ENCODE measurements at places on chromosomes 13 and 19.

GRCh38 chr13:66681403-66681802, 548.7 kb downstream of the PCDH9 start:
- no peak for DNase-seq

DNA sequence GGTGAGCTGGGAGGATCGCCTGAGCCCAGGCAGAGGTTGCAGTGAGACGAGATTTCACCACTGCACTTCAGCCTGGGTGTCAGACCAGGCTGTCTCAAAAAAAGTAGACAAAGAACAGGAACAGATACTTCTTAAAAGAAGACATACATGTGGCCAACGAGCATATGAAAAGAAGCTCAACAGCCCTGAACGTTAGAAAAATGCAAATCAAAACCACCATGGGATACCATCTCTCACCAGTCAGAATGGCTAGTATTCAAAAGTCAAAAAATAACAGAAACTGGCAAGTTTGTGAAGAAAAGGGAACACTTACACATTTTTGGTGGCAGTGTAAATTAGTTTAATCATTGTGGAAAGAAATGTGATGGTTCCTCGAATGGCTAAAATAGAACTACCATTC, 3.0 kb upstream of the LGALS14 start:
- no peak for DNase-seq

- DNase-seq = no peak
Measured at GRCh38 chr19:29651622-29652394, 13.5 kb upstream of the PLEKHF1 start.

DNA sequence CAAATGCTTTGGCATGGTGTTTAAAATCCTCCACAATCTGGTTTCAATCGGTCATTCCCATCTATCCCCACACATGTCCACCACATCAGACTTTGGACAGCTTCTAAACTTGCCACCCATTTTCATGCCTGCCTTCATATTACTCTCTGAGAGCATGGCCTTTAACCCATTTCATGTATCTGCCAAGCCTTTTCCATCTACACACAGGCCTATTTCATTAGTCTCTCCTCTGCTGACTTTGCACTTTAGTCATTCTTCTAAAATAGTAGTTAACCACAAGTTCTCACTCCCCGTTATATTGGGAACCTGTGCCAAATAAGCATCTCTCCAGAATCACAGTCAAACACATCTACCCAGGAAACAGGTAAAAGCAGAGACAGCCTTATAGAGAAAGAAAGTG, 142.2 kb downstream of the MZT1 start:
- DNase-seq = no peak

DNA sequence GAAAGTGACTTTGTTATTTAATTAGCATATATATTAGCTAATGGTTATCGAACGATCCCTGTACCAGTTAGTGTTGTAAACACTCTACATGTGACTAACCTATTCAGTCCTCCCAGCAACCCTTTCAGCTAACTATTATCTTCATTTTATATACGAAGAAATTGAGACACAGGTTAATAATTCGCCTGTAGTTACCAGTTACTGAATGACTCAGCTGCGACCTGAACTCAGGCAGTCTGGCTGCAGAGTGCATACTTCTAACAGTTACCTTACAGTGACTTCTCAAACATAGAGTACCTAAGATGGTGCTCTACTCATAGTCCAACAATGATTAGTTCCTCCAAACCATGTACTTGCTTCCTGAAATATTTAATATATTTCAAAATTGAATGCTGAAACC, 117.7 kb downstream of the FNDC3A start:
- DNase-seq = no peak

- DNase-seq = no peak
Measured at GRCh38 chr13:79490326-79490725, 9.4 kb downstream of the NDFIP2 start.

GRCh38 chr19:15241259-15241910, 9.1 kb upstream of the EPHX3 start:
- DNase-seq = no peak

DNA sequence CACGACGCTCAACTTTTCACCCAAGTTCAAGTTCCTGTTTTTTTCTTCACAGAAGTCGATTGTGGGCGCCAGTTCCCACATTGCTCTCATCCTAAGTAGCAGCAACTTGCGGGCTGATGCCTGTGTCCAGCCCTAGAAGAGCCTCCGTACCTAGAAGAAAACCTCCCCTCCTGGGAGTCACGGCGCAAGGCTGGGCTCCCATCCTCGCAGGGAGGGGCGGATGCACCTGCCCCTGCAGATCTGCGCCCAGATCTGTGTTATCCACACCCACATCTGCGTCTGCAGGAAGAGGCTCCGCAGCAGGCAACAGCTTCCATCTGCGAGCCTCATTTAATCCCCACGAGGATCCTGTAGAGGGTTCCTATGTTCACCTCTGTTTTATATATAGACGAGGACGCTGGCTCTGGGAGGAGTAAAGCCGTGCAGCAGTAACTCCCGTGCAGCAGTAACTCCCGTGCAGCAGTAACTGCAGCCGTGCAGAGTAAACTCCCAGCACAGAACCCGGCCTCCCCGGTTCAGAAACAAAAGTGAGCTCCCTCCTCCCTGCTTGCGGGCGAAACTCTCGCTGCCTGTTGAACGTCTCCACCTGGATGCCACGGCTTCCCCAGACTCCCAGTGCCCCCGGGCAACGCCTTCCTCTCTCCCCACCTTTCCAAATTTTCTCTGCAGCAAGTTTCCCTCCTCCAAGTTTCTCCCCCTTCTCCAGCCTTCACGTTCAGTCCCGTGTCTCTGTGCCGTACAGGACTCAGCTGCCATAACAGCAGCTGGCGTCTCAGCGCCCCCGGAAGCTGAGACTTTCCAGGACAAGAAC, 23.5 kb upstream of the LAIR1 start:
- peak; percentile 15 for DNase-seq

GRCh38 chr13:23636360-23636759, 66.1 kb downstream of the TNFRSF19 start:
- no peak for DNase-seq

GRCh38 chr19:2046046-2046907, 4.8 kb downstream of the MKNK2 start:
- DNase-seq = no peak

DNA sequence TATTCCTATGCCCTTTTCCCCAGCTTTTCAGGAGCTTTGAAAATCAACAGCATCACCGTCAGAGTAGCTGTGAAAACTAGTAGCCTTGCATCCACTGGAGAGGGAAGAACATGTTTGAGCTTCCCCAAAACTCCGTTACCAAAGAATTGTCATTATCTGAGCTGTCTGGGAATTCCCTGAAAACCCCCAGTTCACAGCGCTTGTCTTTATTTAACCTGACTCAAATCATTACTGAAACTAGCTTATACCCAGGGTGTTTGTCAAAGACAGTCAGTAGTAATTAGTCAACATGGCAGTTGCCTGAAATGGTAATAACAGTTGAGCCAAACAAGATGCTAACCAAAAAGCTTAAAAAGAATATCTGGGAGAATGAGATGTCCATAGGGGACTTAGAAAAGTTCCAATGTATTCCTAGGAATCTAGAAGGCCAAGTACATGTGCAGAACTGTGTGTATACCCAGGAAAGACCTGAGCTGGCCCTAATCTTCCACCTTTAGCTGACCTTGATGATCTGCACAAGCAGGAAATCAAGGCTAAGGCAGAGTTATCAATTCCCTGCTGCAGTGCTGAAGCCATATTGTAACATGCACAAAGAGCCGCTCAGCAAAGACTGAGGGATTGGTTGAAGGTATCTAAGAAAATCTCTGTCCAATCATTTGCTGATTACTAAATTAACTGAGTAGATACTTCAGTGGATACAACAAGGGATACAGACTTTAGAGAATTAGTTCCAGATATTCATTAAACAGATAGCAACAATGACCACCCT, 130.8 kb downstream of the KL start:
- DNase-seq = no peak

DNA sequence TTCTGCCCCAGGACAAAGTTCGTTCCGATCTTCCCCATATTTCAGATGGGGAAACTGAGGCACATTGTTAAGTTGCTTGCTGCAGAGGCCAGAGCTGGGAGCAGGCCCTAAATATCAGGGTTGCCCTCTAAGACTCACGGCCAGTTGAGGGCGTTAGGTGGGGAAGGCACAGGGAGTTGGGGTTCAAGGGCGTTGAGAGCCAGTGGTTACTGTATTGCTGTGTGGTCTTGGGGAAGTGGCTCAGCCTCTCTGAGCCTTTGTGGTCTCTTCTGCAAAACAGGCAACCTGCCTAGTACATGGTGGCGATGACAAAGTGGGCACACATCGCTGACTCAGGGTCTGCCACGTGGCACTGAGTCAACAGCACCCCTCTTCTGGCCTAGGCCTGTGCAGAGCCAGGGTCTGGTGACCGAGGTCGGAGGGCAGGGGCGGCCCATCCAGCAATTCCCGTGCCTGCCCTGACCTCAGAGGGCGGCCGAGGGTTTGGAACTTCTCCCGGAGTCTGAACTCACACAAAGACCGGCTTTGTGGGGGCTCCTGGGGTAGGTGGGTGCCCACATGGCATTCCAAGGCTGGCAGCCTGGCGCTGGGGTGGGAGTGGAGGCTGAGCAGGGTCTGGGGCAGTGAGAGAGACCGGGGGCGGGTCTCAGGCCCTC, 10.2 kb downstream of the TNFAIP8L1 start:
- no peak for DNase-seq

DNA sequence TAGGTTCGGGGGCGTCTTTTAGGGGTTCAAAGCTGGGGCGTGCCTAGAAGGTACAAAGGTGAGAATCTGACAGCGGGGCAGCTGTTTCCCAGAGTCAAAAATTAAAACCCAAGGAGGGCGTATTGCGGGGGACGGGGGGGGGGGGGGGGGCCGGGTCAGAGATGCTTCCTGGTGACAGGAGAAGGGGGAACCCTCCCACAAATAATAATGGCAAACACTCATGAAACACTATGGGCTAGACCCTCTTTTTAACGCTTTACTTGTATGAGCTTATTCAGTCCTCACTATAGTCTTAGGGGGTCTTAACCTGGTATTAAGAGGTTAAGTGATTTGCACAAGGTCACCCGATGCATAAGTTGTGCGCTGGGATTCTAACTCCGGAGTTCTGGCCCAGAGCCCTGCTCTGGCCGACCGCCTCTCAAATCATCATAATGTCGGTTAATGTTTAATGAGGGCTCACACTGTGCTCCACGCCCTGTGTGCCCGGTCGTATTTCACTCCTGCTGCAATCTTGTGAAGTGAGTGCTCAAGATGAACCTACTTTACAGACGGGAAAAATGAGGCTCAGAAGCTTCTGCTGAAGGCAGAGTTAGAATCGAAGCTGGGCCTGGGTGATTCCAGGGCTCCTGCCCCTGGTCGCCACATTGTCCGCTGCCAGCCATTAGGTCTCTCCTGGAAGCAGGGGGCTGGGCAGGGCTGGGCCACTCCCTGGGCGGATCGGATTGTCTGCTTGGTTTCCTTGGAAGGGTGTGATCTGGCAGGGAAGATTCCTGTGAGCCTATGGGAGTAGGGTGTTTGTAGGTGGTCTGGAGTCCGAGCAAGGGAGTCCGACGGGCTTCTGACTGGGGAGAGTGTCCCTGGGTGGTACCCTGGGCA, 964 bp downstream of the PAK4 start:
- peak; percentile 65 for DNase-seq

GRCh38 chr19:32105527-32106310, 239.7 kb upstream of the ZNF507 start:
- no peak for DNase-seq

- DNase-seq = no peak
Measured at GRCh38 chr13:98293103-98293502, 116.0 kb upstream of the RNF113B start.

DNA sequence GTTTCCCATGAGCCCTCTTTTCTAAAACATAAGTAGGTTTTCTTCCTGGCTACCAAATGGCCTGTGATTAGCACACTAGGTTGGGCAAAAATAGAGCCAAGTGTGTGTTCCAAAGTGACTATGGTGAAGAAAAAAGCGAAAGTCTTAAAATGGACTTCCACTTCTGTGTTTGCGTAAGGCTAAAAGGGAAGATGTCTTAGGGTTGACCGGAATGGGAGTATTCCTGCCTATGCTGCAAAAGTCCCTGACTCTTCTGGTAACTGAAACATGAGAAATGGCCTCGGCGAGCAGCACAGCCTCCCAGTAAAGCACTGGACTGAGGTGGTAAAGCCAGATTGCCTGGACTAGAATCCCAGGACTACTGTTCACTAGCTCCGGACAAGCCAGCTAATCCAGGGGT, 2.4 kb upstream of the FPR1 start:
- DNase-seq = no peak

DNA sequence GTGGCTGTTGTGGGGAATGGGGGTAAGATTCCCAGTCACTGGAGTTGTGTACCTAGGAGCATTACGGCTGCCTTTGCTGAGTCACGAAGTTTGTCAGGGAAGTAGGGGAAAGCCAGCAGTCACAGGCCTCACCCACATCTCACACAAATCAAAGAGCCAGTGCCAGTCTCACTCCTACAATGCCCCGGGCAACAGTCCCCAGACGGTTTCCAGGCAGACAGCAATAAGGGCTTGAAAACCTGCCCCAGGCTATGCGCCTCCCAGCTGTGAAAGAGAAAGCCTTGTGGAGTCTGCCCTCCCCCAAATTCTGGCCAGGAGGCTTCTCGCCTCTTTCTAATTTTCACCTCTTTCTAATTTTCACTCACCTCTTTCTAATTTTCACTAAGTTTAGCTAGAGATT, 142.3 kb upstream of the EDNRB start:
- no peak for DNase-seq

- no peak for DNase-seq
Measured at GRCh38 chr13:80499536-80500290, 158.8 kb upstream of the SPRY2 start.

DNA sequence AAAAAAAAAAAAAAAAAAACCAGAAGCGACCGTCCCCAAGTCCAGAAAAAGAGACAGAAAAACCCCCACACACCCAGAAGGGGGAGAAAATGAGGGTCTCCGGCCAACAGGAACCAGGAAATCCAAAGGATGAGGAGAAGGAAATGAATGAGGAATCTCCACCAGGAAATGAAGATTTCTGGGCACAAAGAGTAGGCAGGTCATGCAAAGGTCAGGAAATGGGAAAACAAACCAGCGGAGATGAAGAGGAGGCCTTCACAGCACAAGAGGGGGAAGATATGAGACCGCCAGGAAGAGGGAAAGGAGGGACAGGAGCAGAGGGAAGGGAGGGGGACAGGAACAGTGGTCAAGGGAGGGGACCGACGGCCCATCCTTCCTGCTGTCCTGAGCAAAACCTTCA, 5.8 kb downstream of the TEAD2 start:
- DNase-seq = no peak

Measured in renal cortex interstitium (tissue), 15 donors.